ENCODE measurements at places on chromosomes 16 and 17. TPM values are rescaled to one million over a fixed set of nuclear protein-coding genes. Genes with fewer than 3 reads are reported as not detected.
A peak's percentile ranks its signal among the peaks of the same experiment; 100 is the strongest.

- peak; percentile 87 for ATAC-seq
These were observed at the start of gene MMP28 for GRCh38 chr17:35795007-35795870. TSS of gene MMP28 (minus strand) at chr17:35795641. CDS start at chr17:35795377, 264 bp downstream.

The HCRT gene
- total RNA-seq, result not detected

The ZPBP2 gene
- total RNA-seq, result not detected

- ATAC-seq, result no peak
These were observed 69.7 kb downstream of the NLK start for GRCh38 chr17:28112181-28112580.

The PRSS27 gene
- total RNA-seq, result 5.3 TPM

The PPY gene
- total RNA-seq, result not detected

The ZNF597 gene
- total RNA-seq, result 3.0 TPM

GRCh38 chr17:77373299-77374169 lies 232.8 kb downstream of the SEC14L1 start:
- peak; percentile 11 for ATAC-seq

The MYH1 gene
- not detected for total RNA-seq

DNA sequence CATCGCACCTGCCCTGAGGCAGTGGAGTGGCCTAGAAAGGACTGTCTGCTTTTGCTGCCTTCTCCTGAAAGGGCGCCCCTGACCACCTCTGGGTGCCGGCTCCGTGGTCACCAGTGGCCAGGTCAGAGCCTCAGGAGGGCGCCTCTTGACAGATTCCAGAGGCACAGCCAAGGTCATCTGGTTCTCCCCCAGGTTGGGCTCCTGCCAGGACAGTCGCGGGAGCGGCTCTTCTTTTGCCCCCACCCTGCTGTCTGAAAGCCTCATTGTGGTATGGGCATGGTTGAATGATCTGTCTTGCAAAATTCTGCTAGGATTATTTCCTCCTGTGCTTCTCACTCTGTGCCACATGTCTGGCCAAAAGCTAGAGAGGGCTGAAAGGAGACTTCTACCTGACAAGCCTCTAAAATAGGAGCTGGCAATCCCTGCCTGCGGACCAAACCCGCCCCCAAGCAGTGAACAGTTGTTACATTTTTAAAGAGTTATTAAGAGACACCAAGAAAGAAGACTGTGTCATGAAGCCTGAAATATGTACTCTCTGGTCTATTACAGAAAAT lies 82.8 kb downstream of the SNX29 start:
- ATAC-seq, result no peak

- ATAC-seq, result peak; percentile 70
These were observed 8.3 kb upstream of the CDH3 start for GRCh38 chr16:68636818-68637217.

The ZNF771 gene
- total RNA-seq, result 5.9 TPM

GRCh38 chr17:4086041-4086483 lies 56.8 kb downstream of the ZZEF1 start:
- no peak for ATAC-seq

DNA sequence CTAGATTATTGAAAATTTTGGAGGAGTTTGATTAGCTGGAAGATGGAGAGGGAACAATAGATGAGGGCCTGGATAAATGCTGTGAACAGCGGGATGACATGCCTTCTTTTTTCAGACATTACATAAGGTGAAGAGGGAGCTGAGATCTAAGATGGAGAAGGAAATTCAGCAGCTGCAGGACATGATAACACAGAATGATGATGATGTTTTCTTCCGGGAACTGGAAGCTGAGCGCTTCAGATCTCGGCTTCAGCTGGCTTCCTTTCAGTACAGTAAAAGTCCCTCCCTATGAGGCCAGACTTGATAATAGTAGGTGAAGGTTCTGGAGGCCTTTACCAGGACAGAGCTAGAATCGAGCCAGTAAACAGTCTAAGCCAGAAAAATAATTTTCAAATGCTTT lies 30.7 kb downstream of the CEP95 start:
- no peak for ATAC-seq

GRCh38 chr16:53960954-53961616 lies 257.1 kb downstream of the FTO start:
- peak; percentile 65 for ATAC-seq

The FAM20A gene
- total RNA-seq, result 2.6 TPM

The KRT33B gene
- 0.13 TPM for total RNA-seq

DNA sequence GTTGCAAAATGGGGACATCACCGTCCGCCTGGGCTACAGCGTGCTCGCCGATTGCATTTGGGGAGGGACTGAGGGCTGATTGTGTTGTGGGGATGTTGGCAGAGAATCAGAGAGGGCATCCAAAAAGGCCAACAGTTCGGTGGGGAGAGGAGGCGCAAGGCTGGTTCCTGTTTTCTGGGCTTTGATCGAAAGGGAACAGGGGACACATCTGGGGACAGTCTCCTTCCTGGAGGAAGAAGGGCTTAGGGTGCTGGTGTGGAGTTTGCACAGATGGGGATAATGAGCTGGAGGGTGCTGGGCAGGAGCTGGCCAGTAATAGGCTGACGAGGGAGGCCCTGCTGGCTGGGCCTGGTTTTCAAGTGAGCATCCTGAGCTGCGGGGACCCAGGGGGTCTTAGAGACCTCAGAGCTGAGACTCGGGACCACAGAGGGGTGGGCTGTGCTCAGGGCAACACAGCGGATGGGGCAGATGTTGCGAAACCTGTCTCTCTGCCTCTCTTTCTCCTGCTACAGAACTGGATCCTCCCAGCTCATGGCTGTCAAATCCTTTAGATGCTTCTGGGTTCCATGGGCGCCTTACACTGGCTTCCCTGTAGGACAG lies 288.7 kb downstream of the SEC14L1 start:
- no peak for ATAC-seq

DNA sequence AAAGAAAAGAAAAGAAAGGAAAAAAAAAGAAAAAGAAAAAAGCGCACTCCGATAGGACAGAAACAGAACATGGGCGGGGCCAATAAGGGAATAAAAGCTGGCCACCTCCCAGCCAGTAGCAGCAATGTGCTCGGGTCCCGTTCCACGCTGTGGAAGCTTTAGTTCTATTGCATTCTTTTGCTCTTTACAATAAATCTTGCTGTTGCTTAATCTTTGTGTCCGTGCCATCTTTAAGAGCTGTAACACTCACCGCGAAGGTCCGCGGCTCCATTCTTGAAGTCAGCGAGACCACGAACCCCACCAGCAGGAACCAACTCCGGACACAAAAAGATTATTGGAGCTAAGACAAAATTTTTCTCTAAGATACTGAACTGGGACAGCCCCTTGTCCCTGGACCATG lies 3.1 kb upstream of the ARL5C start:
- no peak for ATAC-seq

All from motor neuron (in vitro differentiated cells).